ENCODE measurements at places on chromosomes 12 and 14. TPM values are rescaled to one million over a fixed set of nuclear protein-coding genes. Genes with fewer than 3 reads are reported as not detected.

DNAH10 gene
- 0.37 TPM for total RNA-seq

NUAK1 gene
- not detected for total RNA-seq

DNA sequence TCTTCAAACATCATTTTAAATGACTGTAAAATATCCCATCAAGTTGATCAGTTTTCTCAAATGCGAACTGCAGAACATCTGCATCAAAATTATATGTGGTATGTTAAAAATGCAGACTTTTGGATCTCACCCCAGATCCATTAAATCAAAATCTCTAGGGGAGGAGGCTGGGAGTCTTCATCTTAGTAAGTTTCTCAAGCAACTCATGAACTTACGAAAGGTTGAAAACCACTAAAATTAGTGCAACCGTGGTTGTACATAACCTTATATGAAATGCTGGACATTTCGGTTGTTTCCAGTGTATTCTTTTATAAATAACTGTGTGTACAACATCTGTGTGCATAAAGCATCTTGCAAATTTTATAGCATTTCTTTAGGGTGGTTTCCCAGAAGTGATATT is 39.2 kb downstream of the ZFP36L1 start:
- no peak for DNase-seq

- no peak for DNase-seq
Observed at GRCh38 chr14:75470238-75470797, 42.5 kb downstream of the JDP2 start.

- peak; percentile 55 for DNase-seq
Observed at GRCh38 chr12:75979181-75979580, 52.4 kb downstream of the PHLDA1 start.

DNA sequence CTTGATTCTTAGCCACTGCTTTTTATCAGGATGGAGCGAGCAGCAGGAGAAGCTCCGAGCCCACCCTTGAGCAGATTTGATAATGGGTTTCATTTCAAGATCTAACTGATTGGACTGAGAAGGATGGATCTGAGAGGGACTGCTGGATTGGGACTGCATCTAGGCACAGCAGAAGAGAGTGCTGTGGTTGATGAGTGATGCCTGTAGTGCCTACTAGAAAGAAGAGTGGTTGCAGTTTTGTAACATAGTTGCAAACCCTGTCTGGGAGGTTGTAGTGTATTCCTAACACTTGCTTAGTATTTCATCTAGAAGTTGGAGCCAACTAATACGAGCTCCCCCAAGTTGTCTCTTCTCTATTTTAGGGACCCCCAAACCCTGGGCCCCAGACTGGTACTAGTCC is 88.7 kb downstream of the ASCL1 start:
- DNase-seq, result no peak
